CD4-positive, alpha-beta T cell treated with Interleukin-6 for 4 hours (primary cell): ENCODE measurements at places on chromosomes 2 and 18.
A peak's percentile ranks its signal among the peaks of the same experiment; 100 is the strongest.

DNA sequence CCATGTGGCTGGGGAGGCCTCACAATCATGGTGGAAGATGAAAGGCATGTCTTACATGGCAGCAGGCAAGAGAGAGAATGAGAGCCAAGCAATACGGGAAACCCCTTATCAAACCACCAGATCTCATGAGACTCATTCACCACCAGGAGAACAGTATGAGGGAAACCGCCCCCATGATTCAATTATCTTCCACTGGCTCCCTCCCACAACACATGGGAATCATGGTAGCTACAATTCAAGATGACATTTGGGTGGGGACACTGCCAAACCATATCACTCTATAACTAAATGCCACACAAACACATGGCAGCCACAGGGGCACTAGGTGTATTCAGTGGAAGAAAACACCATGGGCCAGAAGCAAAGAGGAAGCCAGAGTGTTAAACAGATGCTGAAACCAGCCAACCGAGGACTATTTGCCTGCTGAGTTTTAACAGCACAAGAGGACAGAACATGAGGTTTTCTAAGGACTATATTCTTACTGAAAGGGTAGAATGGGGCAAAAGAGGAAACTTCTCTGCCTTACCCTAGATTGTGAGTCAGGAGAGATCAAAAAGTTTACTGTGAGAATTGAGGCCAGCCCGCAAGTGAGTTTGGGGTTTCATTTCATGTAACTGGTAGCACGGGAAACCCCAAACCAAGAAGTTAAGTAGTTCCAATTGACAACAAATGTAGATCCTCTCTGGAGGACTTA lies 49.2 kb downstream of the SIGLEC15 start:
- DNase-seq, result peak; percentile 58

DNA sequence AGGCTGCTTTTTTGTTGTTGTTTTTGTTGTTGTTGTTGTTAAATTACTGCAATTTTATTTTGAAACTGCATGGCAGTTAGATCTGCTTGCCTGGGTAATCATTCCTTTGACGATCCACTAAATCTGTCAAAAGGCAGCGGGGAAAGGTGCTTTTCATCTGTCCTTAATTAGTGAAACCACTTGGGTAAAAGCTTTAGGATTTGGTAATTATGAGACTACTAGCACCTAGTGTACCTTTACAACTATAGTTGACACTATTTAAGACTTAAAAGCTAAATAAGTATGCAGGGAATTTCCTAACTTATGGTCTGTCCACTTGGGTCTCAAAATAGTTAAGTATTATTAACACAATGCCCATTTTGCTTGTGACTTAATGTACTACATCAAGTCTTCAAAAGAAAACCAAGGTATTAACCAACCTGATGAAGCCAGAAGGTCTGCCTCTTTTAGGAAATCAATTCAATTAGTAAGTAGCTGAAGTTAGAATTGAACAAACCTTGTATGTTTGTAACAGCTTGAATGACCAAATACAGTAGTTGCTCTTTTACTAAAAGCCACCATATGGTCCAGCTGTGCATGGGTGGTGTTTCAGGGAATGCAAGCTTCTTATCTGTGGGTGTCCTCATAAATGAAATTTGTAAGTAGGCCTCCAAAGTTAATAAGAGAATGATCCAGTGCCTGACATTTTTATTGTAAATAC lies 44.8 kb downstream of the NAB1 start:
- DNase-seq, result no peak

- no peak for DNase-seq
Observed at GRCh38 chr2:95056044-95056443, 30.5 kb downstream of the MAL start.

- peak; percentile 60 for DNase-seq
Observed at GRCh38 chr18:75161256-75162028, 47.5 kb downstream of the PTGR3 start.

DNA sequence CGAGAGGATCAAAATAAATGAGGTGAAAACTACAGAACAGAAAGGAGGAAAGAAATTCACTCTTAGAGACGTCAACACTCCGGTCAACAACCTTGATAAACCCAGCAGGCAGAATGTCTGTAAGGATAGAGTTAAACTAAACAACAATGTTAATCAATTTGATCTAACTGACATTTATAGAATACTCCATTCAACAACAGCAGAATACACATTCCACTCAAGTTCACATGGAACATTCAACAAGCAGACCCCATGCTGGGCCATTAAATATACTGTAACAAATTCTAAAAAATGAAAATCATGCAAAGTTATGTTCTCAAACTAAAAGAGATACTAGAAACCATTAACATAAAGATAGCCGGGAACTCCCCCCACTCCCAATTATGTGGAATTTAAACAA lies 41.8 kb downstream of the FAM210A start:
- DNase-seq, result no peak

- DNase-seq, result no peak
Observed at GRCh38 chr2:60958800-60959199, 58.7 kb upstream of the PEX13 start.

GRCh38 chr2:222734703-222735014 lies 63.2 kb downstream of the MOGAT1 start:
- no peak for DNase-seq

GRCh38 chr2:234788841-234789240 lies 163.0 kb upstream of the SH3BP4 start:
- DNase-seq, result no peak

DNA sequence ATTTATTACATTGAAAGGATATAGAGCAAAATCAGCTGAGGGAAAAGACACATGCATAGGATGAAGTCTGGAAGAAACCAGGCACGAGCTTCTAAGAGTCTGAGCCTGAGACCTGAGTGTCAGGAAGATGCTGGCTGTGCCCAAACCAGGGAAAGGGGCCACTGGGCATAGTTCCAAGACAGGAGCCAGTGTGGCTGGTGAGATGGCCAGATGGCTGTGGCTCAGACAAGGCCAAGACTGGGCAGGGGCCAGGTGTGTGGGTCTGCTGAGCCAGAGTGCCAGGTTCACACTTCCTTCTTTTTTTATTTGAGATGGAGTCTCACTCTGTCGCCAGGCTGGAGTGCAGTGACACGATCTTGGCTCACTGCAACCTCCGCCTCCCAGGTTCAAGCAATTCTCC lies 95.5 kb upstream of the ATG16L1 start:
- DNase-seq, result no peak

DNA sequence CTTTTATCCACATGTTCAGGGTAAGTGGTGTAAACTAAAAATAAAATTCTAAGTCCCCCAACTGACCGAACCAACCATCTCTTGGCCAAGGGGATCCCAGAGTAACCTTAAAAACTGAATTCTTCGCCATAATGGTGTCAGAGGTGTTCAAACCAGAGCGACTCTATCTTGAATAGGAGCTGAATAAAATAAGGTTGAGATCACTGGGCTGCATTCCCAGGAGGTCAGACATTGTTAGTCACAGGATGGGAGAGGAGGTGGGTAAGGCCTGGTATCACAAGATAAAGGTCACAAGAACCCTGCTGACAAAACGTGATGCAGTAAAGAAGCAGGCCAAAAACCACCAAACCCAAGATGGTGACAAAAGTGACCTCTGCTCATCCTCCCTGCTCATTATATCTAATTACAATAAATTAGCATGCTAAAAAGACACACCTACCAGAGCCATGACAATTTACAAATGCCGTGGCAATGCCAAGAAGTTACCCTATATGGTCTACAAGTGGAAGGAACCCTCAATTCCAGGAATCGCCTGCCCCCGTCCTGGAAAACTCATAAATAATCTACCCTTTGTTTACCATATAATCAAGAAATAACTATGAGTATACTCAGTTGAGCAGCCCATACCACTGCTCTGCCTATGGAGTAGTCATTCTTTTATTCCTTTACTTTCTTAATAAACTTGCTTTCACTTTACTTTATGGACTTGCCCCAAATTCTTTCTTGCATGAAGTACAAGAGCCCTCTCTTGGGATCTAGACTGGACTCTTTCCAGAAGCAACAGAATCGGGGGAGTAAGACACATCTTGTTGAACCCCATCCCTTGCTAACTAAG lies 302.4 kb downstream of the STK39 start:
- DNase-seq, result no peak

DNA sequence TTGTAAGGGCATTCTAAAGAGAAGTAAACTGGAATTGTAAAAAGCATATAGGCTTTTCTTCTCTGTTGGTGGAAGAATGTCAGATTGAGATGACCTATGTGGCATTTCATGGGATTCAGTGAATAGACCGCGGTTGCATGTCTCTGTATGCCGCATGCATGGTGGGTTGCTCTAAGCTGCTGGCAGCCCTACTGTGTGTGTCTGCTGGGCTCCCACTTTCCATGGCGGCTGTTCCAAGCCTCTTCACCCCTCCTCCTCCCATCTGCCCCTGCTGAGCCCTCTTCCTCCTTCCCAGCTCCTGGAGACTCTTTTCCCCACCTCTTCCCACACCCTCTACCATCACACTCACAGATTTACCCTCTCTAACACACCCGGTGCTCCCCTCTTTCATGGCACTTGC lies 12.6 kb downstream of the ATP6V1C2 start:
- no peak for DNase-seq

DNA sequence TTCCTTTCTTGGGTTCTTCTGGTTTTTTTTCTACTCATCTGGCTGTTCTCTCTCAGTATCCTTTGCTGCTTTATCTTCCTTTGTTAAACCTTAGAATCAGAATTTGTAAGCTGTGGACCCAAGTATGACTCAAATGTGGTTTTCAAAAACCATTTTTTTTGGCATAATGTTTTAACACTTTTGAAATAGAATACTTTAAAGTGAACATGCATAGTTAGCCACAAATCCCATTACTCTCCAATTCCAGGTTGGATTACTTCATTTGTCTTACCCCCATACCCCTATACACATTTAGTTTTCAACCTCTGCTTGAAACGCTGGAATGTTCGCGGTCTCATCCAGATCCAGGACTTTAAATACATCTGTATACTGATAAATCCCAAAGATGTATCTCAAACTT lies 29.1 kb downstream of the ALMS1 start:
- no peak for DNase-seq

- DNase-seq, result no peak
Observed at GRCh38 chr2:208183526-208183925, 6.3 kb downstream of the C2orf80 start.

- DNase-seq, result no peak
Observed at GRCh38 chr2:72914589-72915319, 2.6 kb upstream of the EMX1 start.

- no peak for DNase-seq
Observed at GRCh38 chr2:207812726-207813080, 43.0 kb upstream of the FZD5 start.

- no peak for DNase-seq
Observed at GRCh38 chr18:26405190-26405801, 143.1 kb downstream of the KCTD1 start.

- DNase-seq, result no peak
Observed at GRCh38 chr2:239201884-239202283, 198.9 kb downstream of the HDAC4 start.

- DNase-seq, result no peak
Observed at GRCh38 chr2:223467196-223467595, 135.0 kb downstream of the SCG2 start.

GRCh38 chr2:26876260-26876659 lies 28.3 kb downstream of the DPYSL5 start:
- no peak for DNase-seq

- DNase-seq, result no peak
Observed at GRCh38 chr2:127759931-127760330, 51.0 kb downstream of the WDR33 start.

- no peak for DNase-seq
Observed at GRCh38 chr2:98161186-98161585, 74.2 kb downstream of the VWA3B start.

GRCh38 chr2:122148128-122148767 lies 392.8 kb downstream of the TSN start:
- no peak for DNase-seq

DNA sequence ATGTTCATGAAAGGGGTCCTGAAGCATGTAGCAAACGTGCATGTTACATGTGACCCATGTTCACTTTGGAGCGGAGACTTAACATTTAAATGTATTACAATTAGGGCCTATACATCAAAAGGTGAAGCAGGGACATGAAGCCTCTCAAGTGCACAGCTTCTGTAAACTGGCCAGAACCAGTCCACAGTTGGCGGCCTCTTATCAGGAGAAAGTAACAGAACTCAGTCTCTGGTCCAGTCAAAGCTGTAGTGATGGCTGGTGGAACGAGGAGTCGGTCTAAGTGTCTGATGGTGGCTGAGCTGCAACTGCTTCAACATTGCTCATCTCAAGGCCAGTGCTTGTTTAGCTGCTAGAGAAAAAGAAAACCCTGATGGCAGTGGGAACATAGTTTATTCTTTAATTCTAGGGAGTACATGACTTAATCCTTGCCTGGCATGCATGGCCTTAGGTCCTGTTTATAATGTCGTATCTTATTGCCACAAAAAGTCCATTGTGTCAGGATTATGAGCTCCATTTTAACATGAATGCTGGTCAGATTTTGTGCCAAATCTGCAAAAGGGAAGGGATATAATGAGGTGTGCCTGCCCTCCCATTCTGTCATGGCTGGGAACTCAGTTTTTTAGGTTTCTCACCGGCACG lies 22.2 kb upstream of the YES1 start:
- DNase-seq, result no peak

- no peak for DNase-seq
Observed at GRCh38 chr2:159457589-159457988, 158.8 kb downstream of the BAZ2B start.

GRCh38 chr2:109475531-109476210 lies 138.1 kb downstream of the SEPTIN10 start:
- no peak for DNase-seq

GRCh38 chr2:127577973-127578372 lies 42.5 kb downstream of the MYO7B start:
- DNase-seq, result no peak

DNA sequence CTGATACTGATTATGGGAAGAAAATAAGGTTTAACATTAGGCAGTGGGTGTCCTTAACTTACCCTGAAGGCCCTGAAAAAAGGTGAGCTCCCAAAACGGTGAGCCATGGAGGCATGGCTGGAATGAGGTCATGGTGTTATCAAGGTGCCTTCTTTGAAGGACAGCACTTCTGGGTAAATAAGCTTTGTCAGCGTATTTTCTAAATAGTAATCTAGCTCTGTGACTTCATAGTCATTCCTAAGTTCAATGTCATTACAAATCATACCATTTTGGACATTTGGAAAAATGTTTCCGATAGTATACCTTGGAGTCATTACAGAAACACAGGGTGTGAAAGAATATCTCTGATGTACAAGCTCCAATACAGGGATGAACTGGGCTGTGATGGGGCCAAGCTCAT lies 35.2 kb upstream of the CNGA3 start:
- no peak for DNase-seq

DNA sequence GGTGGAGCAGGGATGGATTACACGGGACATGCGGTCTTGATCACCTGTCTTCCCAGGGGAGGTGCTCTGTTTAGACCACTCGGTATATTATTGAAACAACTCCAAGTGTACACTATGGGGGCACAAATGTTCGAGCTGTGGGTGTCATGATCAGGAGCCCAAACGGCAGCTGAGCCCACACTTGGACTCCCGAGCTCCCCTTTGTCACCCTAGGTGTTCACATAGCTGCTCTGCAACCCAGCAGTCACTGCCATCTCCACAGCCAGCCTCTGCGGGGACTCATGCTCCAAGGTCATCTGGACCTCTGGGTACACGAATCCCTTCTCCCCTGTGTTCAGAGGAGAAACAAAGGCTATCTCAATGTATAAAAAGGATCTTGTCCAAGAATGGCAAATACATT lies 46.0 kb downstream of the CAPN13 start:
- no peak for DNase-seq

GRCh38 chr2:154591294-154591820 lies 107.1 kb upstream of the KCNJ3 start:
- DNase-seq, result no peak

- peak; percentile 59 for DNase-seq
Observed at GRCh38 chr2:227805578-227805977, 8.1 kb upstream of the CCL20 start.
